NCI-H345 (cell line): ENCODE measurements at places on chromosomes 1 and 21.

GRCh38 chr1:1665815-1666251 lies 7.0 kb upstream of the CDK11B start:
- no peak for DNase-seq

DNA sequence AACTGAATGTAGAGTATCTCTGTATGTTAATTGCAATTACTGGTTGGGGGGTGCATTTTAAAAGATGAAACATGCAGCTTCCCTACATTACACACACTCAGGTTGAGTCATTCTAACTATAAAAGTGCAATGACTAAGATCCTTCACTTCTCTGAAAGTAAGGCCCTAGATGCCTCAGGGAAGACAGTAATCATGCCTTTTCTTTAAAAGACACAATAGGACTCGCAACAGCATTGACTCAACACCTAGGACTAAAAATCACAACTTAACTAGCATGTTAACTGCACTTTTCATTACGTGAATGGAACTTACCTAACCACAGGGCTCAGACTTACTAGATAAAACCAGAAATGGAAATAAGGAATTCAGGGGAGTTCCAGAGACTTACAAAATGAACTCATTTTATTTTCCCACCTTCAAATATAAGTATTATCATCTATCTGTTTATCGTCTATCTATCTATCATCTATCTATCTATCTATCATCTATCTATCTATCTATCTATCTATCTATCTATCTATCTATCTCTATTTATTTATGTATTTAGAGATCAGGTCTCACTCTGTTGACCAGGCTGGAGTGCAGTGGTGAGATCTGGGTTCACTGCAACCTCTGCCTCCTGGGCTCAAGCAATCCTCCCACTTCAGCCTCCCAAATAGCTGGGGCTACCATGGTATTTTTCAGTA lies 47.8 kb downstream of the CHML start:
- DNase-seq = no peak

DNA sequence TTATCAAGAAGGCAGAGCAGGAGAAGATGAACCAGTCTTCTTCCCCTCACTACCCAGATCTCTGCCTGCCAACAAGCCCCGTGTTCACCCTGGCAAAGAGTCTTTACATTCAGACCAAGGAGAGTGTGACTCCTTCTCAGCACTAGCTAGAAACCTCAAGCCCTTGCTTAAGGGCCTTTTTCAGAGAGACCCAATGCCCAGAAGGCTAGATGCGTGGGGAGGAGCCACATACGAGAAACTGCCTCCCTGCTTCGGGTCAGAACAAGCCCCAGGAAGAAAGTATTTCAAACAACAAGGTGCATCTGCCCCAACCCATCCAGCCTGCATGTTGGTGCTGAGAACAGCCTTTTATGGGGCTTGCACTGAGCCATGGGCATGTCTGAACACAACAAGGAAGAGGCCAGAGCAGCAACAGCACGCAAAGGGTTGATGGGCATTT lies 152.7 kb upstream of the CAMK1G start:
- no peak for DNase-seq

DNA sequence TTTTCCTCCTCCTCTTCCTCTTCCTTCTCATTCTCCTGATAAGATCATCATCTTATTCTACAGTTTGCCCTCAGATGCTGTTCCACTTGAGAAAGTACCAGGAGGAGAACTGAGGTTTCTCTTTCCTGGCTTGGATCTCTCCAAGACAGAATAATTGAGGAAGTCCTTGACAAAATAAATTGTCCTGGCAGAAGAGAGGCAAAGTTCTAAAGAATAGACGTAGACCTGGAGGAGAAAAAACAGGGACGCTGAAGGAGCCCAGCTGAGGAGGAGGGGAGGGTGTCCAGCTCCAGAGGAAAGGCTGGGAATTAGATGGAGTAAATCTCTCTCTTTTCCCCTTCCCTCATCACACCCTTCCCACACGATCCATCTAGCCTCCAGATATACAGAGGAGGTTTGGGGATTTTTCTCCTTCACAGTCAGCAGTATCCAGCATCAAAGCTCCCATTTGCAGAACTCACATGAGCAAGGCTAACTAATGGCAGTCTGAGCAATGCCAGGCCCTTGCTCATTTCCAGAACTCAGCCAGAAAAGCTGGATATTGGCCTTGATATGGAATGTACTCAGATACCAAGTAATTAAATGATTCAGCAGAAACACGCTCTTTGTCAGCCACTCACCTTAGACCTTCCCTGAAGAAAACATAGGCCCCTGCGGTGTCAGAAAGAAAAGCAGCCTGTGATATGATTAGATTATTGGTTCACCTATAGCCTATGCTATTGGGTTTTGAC lies 5.1 kb upstream of the GNG12 start:
- DNase-seq = no peak

GRCh38 chr21:39051588-39051949 lies 131.7 kb downstream of the PSMG1 start:
- DNase-seq = no peak

GRCh38 chr1:234735916-234736315 lies 125.9 kb upstream of the IRF2BP2 start:
- no peak for DNase-seq

- DNase-seq = no peak
Measured at GRCh38 chr21:27086186-27086585, 119.3 kb upstream of the ADAMTS5 start.

- no peak for DNase-seq
Measured at GRCh38 chr21:38773099-38774061, 32.3 kb upstream of the ETS2 start.

DNA sequence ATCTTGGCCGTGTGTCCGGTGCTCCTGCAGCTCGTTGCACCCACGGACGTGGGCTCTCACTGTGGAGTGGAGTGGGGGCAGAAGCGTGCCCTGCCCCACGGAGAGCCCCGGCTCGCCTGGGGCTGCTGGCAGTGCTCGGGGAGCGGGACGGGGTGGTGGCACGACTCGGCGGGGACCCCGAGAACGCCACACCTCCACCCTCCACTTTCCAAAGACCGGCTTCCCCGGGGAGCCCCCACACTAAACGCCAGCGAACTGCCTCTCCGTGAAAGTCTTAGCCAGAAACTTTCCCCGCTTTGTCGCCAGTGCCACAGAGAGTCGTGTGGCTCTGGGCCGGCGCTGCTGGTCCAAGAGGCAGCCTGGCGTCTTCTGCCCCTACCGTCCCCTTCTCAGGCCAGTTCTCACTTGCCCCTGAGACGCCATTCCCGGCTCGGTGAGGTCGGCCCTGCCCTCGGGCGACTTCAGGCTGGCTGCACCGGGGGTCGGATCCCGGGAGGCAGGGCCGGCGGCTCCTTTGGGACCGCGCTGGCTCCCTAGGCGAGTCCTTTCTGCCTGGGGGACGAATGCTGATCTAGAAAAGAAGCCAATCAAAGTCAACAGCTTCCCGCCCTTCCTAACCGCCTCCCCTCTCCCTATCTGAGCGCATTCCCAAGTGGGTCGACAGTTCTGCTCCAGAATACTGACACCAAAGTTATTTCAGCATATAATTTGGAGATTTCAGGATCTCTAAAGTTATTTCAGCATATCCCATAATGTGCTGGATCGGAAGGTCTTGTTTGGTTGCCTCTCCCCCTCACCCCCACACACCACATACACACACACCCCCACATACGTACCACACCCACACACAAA lies 2.6 kb upstream of the SAMD13 start:
- peak; percentile 65 for DNase-seq

DNA sequence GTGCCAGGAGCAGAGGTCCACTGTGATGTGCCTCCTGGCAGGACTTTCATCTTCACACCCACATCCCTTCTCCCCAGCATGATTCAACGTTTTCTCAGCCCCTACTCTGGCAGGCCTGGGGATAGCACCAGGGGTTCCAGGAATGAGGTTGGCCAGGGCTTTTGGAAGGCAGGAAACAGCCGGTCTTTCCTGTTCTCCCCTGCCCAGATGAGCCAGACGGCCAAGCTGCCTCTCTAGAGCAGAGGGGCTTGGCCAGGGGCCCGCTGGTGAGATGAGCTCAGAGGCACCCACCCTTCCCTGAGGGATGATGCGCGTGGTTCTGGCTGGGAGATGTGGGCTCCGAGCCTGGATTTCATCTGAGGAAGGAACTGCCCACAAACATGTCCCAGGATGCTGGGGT lies 4.3 kb upstream of the MFAP2 start:
- DNase-seq = no peak
